CD4-positive, alpha-beta T cell treated with Interleukin-12 subunit alpha and Interleukin-12 subunit beta, for 1 hour (primary cell): ENCODE measurements at places on chromosomes 13 and 19.
A peak's percentile ranks its signal among the peaks of the same experiment; 100 is the strongest.

GRCh38 chr19:13155472-13156359 lies 5.5 kb downstream of the IER2 start:
- peak; percentile 88 for DNase-seq

- peak; percentile 3 for DNase-seq
These were observed 25.1 kb downstream of the CPB2 start for GRCh38 chr13:46079770-46080169.

DNA sequence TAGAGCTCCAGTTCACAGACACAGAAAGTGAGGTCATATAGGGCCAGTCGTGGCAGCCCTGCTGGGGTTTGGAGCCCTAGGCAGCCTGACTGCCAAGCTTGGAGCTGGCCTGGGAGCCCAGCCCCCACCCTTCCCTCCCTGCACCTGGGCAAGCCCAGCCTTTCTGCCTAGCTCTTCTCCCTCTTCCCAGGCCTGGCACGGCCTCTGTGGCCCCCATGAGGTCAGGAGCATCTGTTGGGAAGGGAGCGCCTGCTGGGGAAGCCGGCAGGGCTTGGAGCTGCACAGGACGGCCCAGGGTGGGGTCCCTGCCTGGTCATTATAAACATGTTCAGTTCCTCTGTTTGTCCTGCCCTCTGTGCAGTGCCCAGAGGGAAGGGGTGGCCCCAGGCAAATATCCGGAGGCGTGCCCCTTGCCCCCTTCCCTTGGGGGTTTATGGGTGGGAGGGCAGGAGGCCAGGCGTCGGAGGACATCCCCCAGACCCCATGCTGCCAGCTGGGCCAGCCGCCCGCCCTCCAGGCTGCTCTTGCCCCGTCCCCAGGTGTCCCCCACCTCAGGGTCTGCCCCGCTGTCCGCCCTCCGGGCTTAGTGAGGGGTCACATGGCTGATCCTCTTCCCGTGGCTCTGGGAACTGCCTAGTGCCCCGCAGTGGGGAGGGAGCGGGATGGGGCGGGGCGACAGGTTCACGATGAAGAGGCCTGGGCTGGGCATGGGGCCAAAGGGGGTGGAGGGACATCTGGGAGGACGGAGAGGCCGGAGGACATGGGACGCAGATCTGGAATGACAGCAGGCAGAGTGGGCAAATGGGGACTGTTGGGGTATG lies 30.0 kb upstream of the NCCRP1 start:
- no peak for DNase-seq

DNA sequence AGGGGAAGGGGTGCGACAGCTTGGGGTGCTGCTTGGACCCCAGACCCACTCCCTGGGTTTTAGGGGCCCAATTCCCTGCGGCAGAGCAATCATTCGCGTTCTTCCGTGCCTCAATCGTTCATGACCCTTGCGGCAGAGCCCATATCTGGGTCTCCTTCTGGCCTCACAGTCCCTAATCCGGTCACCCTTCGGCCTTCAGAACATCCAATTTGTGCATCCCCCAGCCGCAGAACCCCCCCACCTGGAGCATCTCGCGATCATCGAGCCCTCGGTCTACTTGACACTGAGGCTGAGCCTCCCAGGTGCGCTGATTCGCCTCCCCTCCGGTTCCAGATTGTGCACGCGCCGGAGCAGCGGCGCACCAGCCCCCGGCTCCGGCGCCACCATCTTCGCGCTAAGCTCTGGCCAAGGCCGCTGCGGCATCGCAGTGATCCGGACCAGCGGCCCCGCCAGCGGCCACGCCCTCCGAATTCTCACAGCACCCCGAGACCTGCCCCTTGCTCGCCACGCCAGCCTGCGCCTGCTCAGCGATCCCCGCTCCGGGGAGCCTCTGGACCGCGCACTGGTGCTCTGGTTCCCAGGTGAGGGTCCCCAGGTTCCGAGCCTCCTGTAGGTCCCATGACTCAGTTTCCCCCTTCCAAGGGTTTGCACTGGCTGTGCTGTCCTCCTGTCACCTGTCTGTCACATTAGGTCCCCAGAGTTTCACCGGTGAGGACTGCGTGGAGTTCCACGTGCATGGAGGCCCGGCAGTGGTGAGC lies 501 bp downstream of the GTPBP3 start:
- DNase-seq: peak; percentile 31

GRCh38 chr19:15022752-15023151 lies 26.5 kb upstream of the CASP14 start:
- DNase-seq: no peak

GRCh38 chr13:73693215-73693614 lies 441.0 kb downstream of the KLF12 start:
- no peak for DNase-seq

DNA sequence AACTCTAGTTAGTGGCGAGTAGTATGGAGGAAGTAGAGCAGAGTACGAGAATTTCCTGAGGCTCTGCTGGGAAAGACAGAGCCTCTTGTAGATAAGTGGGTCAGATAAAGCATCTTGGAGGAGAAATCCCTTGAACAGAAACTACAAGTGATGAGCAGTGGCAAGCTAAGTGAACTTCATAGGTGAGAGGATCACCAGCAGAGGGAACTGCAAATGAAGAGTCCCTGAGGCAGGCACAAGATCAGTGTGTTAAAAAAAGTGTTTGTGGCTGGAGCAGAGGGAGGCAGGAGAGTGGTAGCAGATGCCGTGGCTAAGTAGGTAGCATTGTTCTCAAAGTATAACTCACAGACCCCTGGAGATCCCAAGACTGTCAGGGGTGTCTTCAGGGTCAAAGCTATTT lies 437.6 kb downstream of the HS6ST3 start:
- DNase-seq: no peak

DNA sequence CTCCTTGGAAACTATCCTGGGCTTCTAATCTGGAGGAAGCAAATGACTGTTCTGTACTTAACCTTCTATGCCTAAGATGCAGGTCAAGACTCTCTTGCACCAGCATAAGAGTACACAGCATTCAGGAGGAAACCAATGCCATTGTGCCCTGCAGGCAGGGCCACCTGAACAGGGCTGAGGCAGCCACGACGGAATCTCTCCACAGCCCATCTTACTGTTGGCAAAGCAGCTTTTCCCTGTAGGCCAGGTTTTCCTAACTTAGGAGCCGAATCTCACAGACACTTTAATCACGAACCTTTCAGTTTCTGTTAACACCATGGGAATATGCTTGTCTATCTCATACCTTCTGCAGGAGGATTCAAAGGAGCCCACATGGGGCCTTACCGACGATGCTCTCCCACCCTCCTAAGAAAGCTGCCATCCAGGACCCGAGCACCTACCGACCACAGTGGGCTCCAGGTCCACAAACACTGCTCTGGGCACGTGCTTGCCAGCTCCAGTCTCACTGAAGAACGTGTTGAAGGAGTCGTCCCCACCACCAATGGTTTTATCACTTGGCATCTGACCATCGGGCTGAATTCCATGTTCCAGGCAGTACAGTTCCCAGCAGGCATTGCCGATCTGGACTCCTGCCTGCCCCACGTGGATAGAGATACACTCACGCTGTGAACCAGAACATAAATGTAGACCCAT lies 2.6 kb downstream of the TUBA3C start:
- DNase-seq: no peak

- no peak for DNase-seq
These were observed 11.4 kb downstream of the TMEM255B start for GRCh38 chr13:113770441-113770840.

- no peak for DNase-seq
These were observed 70.6 kb downstream of the ZNF557 start for GRCh38 chr19:7140137-7140536.

DNA sequence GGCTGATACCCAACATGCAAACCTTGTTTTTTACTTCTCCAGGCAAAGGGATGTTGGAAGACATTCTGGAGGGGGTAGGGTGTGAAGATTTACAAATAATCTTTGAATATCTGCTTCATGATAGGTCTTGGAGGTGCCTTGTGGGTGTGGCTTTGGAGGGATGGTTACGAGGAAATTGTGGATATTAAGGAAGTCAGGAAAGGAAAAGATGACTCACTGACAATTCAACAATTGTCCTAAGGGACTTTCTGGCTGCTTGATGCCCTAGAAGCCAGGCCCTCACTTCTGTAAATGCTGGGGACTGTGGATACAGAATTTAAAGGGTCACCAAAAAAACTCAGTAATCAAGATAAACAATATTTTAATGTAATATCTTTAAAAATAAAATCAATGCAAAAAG lies 37.4 kb upstream of the ZNF527 start:
- no peak for DNase-seq

- no peak for DNase-seq
These were observed 43.8 kb downstream of the DNM2 start for GRCh38 chr19:10761443-10762250.

DNA sequence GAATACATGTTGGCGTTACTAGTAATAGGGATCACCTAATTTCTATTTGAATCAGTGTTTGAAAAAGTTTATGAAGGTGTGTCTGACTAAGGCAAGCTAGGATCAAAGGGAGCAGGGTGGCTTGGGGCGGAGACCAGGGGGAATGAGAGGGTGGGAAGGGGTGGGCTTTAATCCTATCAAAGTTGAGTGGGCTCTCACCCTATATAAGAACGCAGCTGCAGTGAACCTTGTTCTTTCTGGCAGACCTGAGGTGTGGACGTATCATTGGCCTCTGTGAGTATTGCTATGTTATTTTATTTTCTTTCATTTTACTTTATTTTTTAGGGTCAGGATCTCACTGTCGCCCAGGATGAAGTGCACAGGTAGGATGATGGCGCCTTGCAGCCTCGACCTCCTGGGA lies 37.4 kb downstream of the NLRP12 start:
- DNase-seq: no peak

DNA sequence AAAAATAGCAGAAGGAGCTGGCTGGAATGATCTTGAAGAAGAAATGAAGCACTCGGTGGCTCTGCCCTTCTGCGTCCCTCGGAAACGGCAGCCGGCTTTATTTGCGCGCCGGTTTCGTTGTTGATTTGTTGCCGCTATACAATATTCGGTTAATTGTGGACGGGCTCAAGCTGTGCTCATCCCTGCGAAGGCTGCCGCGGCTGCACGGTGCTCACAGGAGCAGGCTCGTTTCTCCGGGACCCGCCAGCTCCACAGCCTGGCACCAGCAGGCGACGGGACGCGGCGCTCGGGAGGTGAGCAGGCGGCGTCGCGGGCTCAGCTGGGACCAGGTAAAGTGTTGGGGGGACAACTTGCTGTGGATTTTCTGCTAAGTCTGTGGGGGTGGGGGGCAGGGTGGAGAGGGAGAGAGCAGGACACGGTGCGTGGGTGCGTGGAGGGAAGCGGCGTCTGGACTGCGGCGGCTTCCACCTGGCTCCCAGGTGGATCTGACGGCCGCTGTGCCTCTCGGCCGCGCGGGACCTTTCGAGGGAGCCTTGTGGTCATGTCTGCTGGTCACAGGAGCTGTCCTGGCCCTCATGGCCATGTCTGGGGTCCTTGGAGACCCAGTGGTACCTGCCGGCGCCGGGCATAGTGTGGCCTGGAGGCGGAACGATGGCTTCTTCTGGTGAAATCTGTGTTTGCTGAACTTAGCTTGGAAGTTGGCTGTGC lies 90.9 kb downstream of the TEX29 start:
- DNase-seq: no peak

- DNase-seq: peak; percentile 59
These were observed 1.5 kb upstream of the SLC17A7 start for GRCh38 chr19:49442771-49443365.

GRCh38 chr19:10876459-10877240 lies 5.3 kb downstream of the CARM1 start:
- DNase-seq: no peak

GRCh38 chr13:100139817-100140216 lies 50.9 kb downstream of the PCCA start:
- no peak for DNase-seq

- DNase-seq: no peak
These were observed 194.3 kb upstream of the SOX1 start for GRCh38 chr13:111872475-111873150.

DNA sequence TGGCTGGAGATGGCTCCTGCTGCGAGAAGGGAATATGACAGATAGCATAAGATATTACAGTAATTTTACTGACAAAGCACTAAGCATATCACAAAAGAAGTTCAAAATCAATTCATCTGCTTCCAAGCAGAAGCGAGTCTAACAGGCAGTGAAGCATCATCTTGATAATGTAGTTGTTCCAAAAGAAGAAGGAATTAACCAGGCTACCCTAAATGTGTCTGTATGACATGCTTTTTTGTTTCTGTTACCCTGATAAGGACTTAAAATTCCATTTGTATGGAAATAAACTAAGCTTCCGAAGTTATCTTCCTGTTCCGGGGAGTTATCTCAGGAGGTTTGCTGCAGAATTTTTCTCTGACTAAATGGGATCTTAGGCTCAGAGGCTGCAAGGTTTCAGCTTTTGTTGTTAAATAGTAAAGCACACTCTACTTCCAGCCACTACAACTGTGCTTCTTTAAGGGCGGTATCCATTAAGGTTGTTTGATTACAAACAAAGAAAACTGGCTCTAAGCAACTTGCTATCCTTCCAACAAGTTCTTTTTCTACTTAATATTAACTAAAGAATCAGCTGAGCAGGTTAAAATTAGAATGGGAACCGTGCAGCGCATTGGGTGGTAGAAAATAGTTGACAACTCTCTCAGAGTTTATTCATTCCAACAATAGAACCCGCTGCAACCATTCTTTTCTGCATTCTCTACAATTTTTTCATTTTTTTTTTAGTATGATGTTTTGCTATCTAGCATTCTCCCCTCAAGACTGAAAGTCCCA lies 607.3 kb downstream of the UQCRFS1 start:
- DNase-seq: no peak

DNA sequence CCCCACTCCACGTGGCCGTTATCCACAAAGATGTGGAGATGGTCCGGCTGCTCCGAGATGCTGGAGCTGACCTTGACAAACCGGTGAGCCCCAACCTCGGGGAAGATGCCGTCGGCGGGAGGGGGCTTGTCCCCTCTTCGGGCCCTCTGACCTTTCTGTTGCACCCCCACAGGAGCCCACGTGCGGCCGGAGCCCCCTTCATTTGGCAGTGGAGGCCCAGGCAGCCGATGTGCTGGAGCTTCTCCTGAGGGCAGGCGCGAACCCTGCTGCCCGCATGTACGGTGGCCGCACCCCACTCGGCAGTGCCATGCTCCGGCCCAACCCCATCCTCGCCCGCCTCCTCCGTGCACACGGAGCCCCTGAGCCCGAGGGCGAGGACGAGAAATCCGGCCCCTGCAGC lies 4.8 kb downstream of the CCER2 start:
- no peak for DNase-seq

- DNase-seq: peak; percentile 30
These were observed 7.9 kb downstream of the INTS6 start for GRCh38 chr13:51444922-51445321.

- DNase-seq: no peak
These were observed 85.3 kb downstream of the NHLRC3 start for GRCh38 chr13:39123578-39123977.

- no peak for DNase-seq
These were observed 65.7 kb downstream of the SPACA7 start for GRCh38 chr13:112441779-112442310.

DNA sequence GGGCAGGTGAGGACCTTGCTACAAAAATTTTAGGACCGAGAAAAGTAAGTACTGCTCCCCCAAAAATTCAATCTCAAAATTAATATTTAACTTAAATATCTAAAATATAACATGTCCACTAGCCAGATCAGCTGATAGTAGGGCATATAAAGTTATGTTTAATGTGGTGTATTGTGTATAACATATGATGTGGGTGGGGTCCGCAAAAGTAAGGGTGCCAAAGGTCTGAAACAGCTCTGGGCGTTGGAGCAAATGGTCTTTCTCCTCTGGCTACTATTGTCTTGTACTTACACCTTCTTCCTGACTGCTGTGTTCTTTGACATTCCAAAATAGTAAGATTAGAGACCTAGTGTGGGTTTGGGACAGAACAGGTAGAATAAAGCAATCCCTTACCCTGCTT lies 41.2 kb downstream of the HTR2A start:
- DNase-seq: no peak
